ENCODE measurements at places on chromosomes 11 and 22.

DNA sequence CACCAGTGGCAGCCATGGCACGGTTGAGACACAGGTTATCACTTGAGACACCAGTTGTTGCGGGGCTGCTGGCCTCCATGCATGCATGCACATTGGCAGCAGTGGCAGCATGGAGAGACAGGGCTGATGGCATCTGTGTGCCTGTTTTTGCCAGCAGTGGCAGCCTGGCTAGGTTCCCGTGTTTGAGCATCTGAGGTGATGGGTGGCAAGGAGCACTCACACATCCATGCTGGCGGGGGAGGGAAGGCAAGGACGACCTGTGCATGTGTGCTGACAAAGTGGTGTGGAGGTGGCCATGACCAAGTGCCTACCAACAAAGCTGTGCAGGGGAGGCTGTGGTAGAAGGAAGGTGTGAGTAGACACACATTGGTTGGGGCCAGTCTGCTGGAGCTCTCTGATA lies 133.5 kb downstream of the CNTN5 start:
- no peak for DNase-seq

DNA sequence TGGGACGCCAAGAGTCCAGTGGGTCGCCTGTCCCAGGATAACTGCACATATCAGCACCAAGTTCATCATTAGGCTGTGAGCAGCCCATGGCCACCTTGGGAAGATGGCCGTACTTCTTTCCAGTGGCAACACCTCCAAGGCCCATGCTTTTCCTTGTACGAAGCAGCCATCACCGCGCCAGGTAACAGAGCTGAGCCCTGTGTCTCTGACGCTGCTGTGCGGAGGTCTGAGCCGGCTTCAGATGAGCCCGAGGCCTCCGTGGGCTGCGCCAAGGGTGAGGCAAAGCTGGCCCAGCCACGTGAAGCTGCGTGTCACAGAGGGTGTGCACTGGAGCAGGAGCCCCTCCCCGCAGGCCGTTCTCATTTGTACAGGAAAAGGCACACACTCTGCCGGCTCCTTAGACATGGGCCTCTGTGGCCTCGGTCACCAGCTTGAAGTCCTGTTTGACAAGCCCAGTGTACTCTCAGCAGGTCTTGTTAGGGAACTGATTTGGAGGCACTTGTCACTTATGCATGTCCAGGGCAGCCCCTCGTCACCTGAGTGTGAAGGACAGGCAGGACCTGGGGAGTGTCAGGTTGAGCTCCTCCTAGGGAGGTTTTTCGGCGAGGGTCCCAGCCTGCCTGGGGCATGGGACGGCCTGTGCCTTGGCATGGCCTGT lies 401.5 kb downstream of the TBC1D22A start:
- no peak for DNase-seq

DNA sequence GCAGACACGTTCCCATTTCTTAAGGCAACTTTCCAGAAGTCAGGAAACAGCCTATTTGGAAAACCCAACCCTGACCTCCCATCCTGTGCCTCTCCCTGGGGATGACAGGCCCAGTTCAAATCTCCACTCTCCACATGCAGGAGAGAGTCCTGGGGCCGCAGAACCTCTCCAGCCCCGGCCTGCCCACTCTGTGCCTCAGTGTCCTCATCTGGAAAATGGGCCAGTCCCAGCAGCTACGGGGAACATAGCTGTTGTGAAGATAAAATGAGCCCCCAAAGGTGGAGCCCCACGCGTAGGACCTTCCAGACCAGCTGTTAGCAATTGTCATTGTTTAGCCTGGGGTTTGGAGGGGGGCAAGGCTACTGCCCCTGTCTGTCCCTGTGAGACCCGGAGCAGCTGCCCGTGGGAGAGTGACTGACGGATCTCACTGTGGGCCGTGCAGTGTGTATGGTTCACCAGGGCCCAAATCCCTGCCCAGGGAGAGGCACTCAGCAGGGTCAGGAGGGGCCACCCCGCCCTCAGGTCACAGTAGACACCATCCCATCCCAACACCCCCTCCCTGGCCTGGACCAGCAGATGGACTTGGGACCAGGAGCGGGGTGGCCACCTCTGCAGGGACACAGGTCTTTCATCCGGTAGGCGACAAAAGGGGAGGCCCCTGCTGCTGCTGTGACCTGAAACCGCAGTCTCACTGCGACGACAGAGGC lies 145.9 kb downstream of the CTTN start:
- DNase-seq, result no peak

DNA sequence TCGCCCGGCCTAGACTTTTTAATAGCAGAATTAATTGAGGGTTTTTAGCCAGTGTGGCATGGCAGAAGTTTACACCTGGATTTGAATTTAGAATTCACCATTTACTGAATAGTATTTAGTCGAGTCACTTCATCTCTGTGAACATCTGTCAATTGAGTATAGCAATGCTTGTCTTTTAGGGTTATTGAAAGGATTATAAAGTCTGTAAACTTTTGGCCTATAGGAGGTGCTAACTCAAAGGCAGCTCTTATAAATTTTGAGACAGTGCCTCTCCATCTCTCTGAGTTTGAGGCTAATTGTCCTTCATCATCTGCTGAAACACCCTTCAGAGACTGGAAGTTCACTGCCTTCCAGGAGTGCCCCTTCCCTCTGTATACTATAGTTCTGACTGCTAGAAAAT lies 205.0 kb downstream of the NELL1 start:
- DNase-seq, result no peak

DNA sequence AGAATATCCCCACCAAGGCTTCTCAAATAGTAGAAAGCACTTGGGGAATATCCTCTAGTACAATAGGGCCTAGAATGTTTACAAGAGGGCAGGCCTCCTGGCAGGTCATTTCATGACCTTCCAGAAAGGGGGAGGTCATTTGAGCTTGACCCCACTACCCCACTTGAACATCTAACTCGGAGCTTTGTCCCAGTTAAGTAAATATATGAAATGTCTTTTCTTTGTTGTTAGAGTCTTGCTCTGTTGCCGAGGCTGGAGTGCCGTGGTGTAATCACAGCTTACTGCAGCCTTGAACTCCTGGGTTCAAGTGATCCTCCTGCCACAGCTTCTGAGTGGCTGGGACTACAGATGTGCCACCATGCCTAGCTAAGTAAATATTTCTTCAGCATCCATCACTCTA lies 108.4 kb downstream of the ABTB2 start:
- DNase-seq, result no peak

DNA sequence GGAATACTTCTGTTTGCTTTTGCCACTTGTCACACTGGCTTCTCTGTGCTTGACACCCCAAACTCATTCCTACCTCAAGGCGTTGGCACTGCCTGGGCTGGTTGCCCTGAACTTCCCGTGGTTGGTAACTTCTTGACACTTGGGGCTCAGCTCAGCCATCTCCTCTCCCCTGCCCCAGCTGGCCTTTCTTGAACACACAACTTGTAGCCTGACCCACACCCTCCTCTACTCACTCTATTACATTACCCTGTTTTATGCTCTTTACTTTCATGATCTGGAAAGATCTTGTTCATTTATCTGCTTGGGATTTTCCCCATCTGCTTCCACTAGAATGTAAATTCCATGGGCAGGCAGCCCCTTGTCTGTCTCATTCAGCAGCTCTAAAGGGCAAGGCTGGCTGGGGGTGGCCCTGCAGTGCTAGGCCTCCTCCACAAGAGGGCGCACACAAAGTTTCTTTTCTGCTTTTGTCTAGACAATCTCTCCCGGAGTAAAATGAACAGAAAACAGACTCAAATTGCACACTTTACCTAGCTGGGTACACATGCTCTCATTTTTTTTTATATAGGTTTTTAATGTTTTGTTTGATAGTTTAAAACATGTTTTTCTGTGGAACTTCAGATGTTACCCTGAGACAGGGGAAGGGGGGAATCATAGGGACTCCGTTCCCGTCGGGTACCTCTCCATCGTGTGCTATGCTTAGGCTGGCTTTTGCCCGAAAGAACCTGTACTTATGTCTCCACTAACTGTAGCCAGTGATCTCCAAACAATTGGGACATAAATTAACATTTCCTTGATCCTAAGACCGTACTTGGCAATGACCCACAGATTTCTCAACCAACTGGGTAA lies 16.4 kb upstream of the MRGPRX2 start:
- peak; percentile 70 for DNase-seq

DNA sequence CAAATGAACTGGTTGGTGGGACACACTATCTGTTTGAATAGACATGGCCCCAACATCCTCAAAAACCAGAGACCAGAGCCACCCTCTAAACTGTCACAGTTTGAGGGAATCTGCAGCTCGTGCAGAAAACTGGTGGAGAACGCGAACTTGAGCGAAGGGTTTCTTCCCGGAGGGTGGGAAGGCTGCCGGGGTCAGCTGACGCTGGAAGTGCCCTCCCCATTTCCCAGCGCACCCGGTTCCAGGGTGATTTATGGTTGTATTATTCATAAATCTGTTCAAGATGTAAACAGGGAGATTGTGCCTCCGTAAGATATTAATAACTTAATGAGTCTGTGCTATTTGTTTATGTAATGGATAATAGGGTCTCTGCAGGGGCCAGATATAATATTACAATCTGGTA lies 1396.7 kb downstream of the BRD1 start:
- DNase-seq, result no peak

- DNase-seq, result no peak
Measured at GRCh38 chr22:29258407-29259252, 9.2 kb downstream of the RHBDD3 start.

DNA sequence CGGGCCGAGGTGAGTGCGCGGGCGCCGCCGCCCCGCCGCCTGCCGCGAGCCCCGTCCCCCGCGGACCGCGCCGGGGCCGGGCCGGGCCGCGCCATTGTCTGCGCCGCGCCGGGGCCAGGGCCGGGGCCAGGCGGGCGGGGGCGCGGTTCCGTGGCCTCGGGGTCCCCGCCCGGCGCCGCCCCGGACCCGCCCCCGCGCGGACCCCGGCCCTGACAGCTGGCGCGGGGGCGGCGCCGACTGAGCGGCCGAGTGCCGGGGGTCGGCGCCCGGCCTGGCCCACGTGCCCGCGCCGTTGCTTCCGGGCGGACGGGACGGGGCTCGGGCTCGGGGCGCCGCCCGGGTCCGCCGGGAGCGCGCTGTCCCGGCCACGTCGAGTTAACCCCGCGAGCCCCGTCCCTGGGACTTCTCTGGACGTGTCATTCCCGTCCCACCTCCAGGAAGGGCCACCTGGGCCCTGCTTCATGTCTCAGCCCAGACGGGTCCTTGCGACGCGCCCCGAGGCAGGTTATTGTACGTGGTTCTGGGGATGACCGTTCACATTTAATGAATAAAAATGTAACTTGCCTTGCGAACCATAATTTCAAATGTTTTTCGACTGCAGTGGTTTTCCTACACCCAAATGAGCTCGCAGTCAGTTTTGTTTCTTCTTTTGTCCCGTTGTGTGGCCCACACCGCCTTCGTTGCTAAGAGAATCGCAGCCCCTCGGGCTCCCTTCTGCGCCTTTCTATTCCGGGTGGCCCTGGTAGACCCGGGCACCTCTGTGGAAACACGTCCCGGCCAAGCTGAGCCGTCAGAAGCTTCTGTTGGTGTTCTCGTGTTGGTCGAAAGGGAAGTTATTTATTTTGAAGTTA lies 562 bp downstream of the ZBED4 start:
- DNase-seq, result no peak

- DNase-seq, result peak; percentile 36
Measured at GRCh38 chr11:68989936-68990606, 9.3 kb upstream of the MRGPRD start.

DNA sequence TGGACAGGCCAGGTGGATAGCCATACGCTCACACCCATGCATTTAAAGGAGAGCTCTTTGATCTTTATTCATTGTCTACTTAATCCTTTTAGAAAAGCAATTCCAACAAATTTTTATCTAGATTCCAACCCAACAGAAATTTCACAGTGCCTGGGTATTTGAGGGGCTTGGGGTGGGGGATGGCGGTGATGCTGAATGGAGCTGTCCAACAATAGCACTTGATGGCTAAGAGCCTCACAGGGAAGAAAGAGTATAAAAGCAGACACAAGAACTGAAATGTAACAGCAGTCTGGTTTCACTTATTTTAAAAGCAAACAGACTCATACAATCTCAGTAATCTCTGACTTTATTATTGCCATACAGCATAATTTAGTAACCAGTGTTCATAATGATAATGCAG lies 101.8 kb upstream of the SORL1-AS1 start:
- no peak for DNase-seq

Measured in ureter (tissue), 1 donor.